ENCODE measurements at places on chromosomes 3 and 15.

DNA sequence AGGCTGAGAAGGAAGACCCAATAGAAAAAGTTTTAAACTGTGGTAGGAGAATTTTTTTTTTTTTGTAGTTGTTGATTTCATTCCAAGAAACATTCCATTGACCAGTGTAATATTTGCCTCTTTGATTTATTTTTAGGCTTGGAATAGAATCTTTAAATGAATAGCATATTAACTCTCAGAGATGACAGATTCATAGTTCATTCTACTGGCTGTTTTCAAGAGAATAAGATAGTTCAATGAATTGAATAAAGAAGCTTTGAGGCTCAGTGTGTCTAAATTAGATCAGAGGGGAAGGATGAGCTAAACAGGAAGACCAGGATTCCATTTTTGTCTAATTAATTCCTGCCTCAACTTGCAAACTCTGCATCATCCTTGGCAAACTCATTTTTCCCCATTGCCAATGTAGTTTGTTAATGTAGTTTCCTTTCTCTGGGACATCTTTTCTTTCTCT is 98.4 kb downstream of the NAALADL2 start:
- peak; percentile 14 for DNase-seq

GRCh38 chr3:17908399-17909191 is 166.2 kb upstream of the TBC1D5 start:
- no peak for DNase-seq

- no peak for DNase-seq
Measured at GRCh38 chr3:141086188-141086587, 35.0 kb downstream of the SPSB4 start.

DNA sequence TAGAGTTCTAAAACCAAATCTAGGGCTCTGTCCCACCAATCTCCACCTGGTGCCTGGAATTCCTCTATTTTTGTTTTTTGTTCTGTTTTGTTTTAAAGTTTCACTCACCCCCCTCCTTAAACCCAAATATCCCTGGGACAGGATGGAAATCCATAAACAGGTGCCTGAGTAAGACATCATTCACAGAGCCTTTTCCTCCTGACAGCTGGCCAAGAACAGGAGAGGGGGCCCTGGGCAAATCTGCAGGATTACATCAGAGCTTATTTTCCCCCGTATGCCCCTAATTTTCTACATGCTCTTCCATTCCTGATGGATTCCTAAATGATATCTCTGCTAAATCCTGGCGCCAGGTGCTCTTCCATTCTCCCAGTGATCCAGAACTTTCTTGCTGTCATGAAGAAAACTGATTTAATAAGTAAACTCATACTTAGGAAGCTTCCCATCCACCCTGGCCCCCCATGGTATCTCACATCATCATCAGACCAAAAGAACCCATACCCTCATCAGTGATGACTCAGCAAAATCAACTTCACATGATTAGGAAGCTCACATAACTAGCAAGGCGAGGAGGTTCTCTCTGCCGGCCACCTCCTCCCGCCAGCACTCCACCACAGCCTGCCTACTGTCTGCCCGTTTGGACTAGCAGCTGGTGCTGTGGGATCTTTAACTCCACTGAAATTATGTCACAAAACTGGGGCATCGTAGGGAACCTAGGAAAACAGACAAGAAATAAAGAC is 61.0 kb downstream of the LIPC start:
- no peak for DNase-seq

- DNase-seq: no peak
Measured at GRCh38 chr3:187838016-187838540, 92.8 kb upstream of the BCL6 start.

- no peak for DNase-seq
Measured at GRCh38 chr3:134033315-134033996, 3.7 kb upstream of the SLCO2A1 start.

GRCh38 chr3:29242296-29242695 is 38.6 kb upstream of the RBMS3 start:
- no peak for DNase-seq

DNA sequence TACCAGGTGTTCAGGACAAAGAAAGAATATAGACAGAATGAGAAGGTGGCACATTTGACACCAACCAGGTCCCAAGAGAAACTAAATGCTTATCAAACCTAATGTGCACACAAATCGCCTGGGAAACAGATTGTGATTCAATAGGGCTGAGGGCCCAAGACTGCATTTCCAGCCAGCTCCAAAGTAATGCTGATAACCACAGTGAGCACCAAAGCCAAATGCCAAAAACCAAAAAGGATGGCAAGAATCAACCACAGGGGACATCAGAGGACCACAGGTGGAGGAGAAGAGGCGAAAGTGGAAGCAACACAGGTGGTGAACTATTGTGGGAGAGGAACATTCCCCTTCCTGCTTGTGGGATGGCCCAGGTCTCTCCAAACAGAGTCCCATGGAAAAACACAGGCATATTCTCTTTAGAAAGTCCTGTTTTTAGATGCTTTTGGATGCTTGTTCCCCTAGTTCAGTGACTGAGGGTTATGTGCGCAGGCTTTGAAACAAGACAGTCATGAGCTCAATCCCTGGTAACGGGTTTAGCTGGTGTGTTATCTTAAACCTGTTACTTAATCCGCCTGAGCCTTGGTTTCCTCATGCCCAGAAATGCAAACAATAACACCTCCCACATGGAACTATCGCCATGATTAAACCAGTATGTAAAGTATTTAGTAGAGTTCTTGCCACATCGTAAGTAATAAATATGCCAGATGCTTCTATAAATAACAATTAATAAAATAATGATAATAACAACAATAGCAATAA is 241.7 kb downstream of the ATP8B4 start:
- peak; percentile 19 for DNase-seq

DNA sequence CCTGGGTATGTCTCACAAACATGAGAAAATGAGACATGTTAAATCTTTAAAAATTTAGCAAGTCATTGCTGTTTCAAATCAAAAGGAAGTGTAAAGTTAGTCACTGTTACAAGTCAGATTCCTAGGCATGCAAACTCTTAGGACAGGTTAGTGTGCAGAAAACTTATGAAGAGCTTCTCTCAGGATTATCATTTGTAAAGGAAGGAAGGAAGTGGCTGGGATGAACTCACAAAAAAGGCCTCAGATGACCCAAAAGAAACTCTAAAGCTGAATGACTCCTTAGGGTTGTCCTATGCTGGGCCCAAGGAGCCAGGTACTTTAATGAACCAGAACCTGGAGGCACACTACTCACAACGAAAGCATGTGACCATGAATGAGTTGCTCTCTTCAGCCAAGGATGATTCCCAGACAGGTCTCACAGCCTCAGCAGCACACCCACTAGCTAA is 25.0 kb downstream of the MSL2 start:
- DNase-seq: no peak

DNA sequence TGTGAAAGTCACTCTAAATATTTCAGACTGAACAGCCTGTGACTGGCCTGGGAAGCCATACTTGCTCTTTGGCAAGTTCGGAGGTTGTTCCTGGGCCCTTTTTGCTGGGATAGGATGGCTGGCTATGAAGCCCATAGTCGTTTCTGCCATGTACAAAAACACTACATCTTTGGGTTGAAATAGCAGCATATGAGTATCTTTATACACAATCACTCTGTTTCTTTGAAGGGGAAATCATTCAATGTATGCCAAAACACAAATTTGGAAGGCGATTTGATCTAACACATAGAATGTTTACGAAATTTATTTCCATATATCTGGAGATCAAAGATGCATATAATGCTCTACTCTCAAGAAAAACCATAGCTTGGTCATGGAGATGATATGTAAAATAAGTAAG is 192.9 kb downstream of the SQOR start:
- DNase-seq: no peak

DNA sequence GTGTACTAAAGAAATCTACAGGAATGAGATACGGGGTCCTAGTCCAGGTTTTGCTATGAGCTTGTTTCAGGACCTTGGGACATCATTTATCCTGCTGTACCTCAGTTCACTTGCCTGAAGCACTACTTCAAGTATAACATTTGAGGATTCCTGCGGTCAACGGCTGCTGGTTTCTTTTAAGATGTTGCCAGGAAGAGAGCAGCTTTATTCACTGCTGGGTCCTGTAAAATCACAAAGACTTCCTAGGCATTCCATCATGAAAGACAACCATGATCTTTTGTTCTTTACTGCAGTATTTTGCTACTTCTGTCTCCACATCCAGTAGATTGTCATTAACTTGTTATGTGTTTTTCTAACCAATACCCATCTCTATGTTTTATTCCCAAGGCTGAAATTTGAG is 61.0 kb upstream of the PYDC2 start:
- DNase-seq: no peak

DNA sequence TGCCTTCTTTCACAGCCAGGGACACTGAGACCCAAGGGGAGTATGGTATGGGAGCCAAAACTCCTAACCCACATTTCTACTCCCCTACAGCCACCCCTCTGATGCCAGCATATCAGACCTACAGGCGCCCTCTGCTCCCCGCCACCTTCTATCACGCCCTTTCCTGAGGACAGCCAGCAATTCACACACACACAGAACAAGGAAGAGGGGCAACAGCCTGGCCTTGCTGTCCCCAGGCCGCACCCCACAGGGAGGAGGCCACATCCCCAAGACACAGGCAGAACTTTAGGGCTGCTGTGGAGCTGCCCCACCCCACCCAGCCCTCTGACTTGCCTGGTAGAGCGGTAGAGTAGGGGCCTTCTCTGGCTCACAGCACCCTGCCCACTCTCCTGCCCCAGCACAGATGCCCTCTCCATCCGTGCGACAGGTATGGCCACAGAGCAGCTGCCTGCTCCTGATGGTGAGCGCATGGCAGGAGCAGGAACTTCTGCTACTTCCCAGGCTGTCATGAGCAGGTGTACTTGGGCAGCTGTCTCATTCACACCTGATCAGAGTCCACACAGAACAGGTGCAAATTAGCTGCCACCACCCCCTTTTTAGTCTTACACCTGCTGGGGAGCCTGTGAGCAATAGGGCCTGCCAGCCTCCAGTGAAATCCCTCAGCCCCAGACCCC is 33.4 kb downstream of the CCDC33 start:
- DNase-seq: no peak

DNA sequence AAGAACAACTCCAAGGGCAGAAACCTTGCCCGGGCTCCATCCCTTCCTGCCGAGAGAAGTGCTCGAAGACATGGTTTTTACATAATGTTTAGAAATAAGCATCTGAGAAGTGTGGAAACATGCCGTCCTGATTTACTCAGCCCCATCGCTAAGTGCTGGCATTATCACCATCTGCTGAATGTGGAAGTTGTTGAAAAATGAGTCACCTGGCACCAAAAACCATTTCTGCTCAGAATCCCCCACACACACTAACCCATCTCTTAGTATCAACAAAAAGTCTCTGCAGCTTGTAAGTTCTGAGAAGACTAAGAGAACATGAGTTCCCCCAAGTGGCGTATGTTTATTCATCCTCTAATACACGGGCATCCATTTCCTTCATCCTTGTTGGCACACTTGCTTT is 51.0 kb upstream of the ARL8B start:
- DNase-seq: peak; percentile 68

DNA sequence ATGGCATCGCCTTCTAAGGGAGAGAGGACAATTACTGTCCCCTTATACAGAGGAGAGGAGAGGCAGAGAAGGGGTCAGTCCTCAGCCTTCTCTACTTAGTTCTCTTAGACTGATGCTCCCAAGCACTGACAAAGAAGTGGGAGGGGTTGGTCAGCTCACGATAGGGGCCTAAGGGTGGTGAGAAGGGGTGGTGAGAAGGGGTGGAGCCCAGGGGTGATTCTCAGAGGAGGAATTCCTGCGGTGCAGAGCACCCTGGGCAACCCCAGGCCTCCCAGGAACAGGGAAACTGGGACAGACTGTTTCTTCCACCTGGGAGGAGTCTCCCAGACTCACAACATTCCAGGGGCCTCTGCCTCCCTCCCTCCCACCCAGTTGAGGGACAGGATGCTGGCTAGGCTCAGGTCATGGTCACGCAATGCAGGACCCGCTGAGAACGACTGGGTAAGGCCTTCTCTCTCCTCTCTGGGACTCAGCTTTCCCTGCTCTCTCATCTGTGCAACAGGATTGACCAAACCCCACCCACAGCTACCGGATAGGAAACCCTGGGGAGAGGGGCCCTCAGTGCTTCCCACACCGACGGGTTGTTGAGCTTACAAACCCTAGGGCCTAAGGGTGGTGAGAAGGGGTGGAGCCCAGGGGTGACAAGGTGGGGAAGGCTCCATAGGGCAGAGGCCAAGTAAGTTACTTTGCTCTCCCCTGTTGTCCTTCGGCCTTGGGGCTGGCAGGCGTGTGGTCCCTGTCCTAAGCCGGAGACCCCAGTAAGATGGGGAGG is 1.5 kb downstream of the TPRA1 start:
- peak; percentile 45 for DNase-seq

DNA sequence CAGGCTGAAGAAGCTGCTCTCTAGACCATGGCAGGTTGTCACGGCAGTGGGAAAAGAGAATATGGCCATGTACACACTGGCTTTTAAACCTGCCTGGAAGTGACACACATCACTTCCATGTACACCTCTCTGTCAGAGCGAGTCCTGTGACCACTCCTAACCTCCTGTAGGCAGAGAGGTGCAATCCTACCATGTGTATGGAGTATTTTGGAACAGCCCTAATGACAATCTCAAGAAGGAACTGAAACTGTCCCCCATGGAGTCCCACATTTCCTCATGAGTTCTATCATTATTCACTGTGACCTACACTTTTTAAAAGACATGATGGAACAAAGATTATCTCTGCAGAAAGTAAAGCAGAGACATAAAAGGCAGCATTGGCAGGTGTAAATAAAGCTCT is 153.4 kb upstream of the PFN2 start:
- DNase-seq: no peak

DNA sequence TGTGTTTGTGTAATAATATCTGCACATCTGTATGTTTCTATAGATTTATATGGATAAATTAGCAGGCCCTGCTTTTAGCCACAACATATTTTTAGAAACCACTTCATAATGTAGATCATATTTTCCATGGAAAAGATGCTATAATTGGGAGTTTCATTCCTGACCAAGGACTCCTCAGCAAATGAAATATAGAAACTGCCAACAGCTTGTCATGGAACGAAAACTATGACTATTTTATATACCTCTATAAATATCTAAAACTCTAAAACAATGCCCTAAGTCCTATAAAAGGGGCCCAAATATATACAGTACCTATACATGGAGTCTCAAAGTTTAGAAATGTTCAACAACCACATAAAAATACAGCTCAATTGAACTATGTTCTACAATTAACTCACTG is 27.9 kb downstream of the EID1 start:
- no peak for DNase-seq

GRCh38 chr3:119580067-119580760 is 922 bp downstream of the ADPRH start:
- DNase-seq: peak; percentile 33

DNA sequence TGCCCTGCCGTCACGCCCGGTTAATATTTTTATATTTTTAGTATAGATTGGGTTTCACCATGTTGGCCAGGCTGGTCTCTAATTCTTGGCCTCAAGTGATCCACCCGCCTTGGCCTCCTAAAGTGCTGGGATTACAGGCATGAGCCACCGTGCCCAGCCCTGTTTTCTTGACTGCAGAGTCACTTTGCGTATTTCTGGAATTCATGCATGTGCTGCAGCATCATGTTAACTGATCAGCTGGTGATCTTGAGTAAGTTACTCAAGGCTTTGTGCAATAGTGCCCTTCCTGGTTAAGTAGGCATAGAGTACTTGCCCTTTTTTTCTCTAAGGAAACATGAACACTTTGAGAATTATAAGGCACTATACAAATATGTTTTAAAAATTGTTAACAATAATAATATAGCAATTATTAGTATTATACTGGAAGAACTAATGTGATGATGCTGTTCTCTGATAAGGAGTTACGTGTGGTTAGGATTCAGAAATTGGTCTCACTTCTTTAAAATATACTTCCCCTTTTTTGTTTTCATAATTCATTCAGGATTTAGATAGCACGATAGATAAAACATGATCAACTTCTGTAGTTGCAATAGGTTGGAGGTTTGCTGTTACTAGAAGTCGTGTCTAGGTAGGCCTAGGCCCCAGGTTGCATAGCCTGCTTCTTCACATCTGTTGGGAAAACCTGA is 33.6 kb downstream of the GPR171 start:
- no peak for DNase-seq
